Activated gamma-delta T cell treated with Interleukin-2 at 50 U/mL for 16 hours (primary cell): ENCODE measurements at places on chromosomes 1 and 21.

GRCh38 chr1:238370599-238370998 is 479.9 kb upstream of the ZP4 start:
- no peak for DNase-seq

DNA sequence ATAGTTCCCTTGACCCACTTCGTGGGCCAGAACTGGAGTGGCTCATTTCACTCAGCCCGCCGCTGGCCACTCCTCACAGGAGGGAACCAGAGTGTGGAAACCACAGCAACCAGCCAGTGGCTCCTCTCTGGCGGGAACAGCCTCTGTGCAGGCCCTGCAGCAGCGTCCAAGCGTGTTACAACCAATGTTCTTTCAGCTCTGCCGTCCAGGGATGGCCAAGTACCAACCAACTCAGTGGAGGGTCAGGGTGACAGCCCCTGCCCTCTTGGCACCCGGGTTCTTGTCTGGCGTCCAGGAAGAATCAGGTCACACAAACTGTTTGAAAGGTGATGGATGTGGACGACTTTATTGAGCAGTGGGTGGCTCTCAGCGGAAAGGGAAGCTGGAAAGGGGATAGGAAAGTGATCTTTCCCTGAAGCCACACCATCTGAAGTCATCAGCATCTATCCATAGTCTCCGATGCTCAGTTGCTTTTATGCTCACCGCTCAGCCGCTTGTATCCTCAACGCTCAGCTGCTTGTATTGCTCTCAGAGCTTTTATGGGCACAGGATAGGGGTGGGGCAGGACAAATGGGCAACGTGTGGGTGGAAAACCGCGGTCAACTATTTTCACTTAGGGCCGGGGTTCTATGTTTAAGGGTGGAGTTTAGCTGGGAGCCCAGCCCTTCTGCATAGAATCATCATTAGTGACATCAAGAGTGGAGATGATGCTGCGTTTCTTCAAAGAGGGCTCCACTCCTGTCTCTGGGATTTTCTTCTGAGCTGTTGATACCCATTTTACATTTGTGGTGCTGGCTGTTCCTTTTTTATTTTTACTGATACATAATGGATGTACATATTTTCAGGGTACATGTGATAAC is 250.2 kb downstream of the RRAGC start:
- DNase-seq, result no peak

GRCh38 chr1:225280563-225280962 is 147.3 kb downstream of the LBR start:
- DNase-seq, result no peak

GRCh38 chr21:39050841-39051587 is 132.2 kb downstream of the PSMG1 start:
- no peak for DNase-seq

DNA sequence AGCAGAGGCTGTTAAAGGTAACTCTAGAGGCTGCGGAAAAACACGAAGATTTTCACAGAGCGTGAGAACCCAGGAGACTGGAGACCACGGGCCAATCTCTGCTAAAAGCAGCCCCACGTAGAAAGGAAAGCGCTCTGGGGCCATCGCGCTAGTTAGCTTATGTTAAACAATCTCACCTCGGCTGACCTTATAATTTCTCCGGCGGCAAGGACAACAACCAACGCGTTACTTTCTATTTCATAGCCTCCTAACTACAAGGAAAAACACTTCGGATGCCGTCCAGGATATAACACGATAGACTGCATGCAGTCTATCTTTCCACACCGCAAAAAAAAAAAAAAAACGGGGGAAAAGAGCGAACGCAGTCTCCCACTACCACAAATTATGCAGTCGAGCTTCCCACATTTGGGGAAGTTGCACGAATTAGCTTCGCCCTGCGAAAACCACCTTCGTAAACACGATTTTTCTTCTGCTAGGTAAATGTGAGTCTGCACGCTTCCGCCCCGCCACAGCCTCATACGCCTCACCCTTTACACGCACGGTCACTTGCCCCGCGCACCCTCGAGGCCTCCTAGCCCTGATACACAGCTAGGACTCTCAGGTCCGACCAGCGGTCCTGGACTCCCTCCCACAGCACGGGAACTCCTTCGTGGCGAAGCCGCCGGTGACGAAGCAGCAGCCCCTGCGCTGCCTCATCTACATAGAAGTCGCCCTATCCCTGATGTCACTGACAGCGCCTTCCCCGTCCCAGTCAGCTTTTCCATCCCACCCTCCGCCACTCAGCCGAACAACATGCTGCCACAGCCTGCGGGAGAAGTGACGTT is 87.8 kb downstream of the PRKAB2 start:
- DNase-seq, result peak; percentile 44

- no peak for DNase-seq
Measured at GRCh38 chr1:24441996-24442668, 26.5 kb downstream of the NIPAL3 start.

DNA sequence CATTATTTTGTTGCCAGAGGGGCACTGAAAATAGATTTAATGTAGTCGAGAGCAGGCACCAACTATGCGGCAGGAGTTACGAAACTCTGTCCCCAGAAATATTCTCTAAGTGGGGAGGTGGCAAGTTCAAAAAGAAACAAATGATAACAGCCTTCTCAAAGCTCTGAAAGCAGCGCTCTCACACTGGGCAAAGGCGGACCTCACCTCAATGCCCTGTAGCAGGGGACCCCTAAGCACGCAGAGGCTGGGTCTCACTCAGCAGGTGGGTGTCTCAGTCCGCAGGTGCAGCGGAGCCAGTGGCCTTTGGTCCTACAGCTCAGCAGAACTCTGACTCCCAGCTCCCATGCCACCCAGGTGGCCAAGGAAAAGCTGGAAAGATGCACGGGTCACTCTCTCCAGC is 21.8 kb upstream of the TMPRSS2 start:
- no peak for DNase-seq

- no peak for DNase-seq
Measured at GRCh38 chr1:29458737-29459619, 222.7 kb downstream of the PTPRU start.

DNA sequence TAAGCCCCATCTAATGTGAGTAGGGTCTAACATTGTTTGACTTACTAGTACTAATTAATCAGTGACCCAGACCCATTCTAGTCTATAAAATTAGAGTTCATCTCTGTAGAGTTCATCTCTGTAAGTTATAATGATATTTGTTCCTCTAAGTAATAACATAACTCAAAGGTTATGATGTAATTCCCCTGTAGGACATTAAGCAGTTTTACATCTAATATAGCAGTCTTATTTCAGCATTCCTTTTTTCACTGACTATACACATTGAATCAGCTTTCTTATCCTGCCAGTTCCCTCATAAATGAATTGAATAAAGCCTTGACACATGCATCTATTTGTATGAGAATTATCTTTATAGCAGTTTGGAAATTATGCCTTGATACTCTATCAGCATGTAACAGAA is 90.9 kb downstream of the SH3GLB1 start:
- DNase-seq, result no peak

DNA sequence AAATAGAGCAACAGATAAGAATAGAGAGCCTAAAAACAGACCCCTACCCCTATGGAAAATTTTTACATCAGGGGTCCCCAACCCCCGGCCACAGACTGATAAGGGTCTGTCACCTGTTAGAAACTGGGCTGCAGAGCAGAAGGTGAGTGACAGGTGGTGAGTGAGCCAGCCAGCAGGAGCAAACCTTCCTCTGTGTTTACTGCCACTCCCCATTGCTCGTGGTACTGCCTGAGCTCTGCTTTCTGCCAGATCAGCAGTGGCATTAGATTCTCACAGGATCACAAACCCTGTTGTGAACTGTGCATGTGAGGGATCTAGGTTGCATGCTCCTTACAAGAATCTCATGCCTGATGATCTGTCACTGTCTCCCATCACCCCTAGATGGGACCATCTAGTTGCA is 174.1 kb downstream of the FOXD2 start:
- DNase-seq, result no peak

GRCh38 chr1:15181564-15181963 is 28.0 kb downstream of the TMEM51 start:
- no peak for DNase-seq

DNA sequence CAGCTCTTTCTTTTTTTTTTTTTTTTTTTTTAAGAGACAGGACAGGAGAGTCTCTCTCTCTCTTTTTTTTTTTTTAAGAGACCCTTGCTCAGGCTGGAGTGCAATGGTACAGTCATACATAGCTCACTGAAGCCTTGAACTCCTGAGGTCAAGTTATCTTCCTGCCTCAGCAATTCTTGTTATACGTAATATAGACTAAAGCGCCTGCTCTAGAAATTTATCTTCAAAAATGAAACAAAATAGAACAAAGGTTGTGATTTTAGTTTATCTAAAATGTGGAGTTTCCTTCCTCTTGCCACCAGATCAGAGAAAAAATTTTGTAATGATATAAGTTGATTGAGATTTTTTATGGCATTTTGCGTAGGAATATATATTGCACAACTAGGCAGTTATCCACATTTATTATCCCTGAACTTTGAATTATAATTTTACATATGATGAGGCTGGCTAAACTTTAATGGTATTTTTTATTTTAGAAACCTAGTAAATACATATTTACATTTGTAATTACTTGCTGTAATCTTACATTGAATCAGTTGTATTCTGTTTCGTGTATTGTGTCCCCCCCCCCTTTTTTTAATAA is 44.2 kb downstream of the MTF2 start:
- DNase-seq, result no peak

DNA sequence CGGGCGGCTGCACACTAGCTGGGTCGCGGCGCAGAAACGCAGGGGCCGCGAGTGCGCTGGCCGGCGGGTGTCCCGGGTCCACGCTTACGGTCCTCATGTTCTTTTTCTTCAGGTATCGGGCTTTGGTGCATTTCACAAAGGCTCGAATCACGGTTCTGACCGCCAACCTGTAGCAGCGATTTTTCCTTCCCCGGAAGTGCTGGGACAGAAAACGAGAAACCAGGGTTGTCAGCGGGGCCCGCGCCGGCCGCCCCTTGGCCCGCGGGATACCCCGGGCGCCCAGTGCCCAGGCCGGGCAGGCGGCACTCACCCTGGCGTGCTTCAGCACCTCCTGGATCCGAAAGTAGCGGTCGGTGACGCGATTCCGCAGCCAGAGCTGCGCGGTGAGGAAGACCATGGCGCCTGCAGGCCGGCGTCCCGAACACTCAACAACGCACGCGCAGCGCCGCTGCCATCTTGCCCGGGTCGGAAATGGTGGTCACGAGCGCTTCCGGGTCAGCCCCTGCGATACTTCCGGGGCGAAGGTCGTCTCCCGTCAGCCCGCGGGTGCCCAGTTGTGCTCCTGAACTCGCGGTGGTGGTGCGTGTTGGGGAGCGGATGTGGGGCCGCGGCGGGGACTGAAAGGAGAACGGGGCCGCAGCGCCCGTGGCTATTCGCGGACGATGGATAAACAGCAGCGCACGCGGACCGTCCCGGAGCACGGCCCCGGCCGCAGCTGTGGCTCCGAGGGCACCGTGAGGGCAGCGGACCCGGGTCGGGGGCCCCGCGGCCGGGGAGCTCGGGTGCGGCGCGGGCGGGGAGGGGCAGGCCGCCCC is at the start of gene MRPL20:
MRPL20 (minus strand) TSS at position 473 of the 815 bp plus-strand sequence; CDS start at position 397, 76 bp downstream.
- peak; percentile 96 for DNase-seq

DNA sequence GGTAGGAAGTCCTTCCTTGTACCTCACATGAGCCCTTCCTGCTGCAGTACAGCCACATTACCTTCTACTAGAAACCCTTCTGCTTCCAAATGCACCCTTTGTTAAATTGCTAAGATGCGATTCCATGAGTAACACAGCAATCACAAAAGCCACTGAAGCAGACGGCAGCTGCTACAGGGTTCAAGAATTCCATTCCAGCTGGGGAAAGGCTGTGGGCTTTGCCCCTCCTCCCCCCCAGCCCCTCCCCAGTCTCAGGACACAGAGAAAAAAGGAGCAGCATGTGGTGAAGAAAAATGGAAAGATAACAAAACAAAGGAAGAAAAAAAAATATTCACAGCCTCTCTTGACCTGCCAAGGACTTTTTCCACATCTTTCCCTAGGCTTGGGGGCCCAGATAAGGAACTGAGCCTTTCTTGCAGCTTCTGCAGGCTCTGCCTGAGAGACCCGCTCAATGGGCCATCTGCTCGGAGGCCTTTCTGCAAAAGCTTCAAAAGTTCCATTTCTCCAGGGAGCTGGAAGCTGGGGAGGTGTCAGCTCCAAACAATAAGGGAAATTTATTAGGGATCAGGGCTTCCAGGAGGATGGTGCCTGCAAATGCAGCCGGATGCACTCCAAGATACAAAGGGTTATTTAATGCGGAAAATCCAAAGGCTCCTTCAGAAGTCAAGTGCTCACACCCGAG is 72.1 kb downstream of the SYT2 start:
- DNase-seq, result no peak

- no peak for DNase-seq
Measured at GRCh38 chr1:5492846-5493245, 499.4 kb downstream of the NPHP4 start.

DNA sequence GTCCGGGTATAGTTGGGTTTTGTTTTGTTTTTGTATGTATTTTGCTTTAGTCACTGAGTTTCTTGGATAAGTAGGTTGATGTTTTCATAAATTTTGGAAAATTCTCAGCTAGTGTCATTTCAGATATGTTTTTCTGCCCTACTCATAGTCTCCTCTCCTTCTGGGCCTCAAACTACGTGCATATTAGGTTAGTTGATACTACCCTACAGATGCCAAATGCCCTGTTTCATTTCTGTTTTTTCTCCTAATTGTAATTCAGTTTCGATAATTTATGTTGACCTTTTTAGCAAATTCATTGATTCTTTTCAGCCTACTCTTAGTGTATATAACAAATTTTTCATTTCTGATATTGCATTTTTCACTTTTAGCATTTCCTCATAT is 268.6 kb upstream of the RGS18 start:
- no peak for DNase-seq

DNA sequence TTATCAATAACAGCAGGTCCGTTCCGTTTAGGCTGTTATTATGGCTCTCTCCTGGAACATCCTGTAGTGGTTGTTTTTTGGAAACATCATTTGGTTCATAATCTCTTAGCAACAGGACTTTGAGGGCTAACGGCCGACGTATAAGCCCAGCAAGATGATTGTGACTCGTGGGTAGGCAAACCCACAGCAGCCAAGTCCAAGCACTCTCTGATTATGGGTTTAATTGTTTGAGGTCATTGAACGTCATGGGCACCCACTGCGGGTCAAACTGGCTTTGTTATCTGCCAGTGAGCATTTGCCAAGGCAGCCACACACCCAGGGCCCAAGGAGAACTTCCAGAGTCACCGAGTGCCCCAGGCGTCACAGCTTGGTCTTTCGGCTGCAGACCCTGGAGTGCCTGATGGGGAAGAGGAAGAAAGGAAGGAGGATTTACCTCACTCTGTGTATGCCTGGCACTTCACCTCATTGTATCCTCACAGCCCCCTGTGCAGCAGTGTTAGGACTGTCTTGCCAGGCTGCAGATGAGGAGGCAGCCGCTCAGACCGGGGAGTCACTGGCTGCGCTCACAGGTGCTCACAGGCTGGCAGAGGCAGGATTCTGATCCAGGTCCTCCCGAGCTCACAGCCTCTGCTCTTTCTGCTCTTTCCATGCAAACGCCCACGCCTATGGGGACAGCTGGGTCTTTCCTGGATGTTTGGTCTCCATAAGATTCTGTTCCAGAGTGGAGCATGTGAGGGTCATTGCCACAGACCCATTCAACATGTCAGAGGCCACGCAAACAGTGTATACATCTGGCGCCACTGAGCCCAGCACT is 30.8 kb upstream of the EPS8L3 start:
- DNase-seq, result no peak

DNA sequence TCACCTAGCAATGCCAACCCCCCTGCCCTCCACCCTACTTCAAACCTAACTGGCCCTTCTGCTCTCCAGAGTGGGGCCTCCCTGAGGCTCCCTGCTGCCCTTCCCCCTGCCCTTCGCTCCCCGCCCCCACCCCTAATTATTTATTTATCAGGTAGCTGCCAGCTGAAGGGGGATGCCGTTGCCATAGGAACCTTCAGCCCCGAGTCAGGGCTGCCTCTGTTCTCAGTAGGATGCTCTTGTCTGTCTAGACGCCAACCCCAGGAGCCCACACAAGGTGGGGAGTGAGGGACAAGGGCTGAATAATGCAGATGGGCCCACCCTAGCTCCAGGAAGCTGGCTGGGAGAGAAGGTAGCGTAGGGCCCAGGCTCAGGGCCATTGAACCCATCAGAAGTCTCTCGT is 41.1 kb downstream of the NKAIN1 start:
- no peak for DNase-seq
